Urinary bladder (tissue), 4 donors: ENCODE measurements at places on chromosomes 4 and X.

DNA sequence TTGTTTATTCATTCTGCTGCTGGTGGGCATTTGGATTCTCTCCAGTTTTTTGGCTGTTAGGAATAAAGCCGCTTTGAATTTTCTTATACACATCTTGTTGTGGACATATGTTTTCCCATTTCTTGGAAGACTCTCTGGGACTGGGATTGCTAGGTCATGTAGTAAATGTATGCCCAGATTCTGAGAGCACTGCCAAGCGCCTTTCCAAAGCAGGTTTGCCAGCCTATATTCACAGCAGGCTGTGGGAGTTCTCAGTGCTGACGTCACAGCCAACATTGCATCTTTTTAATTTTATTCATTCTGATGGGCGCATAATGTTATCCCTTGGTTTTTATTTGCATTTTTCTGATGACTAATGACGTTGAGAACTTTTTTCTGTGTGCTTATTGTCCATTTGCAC is 24.1 kb downstream of the TMEM271 start:
- DNase-seq = no peak

GRCh38 chr4:46270986-46271596 is 118.8 kb downstream of the GABRA2 start:
- no peak for DNase-seq

- no peak for DNase-seq
Observed at GRCh38 chr4:174708381-174708780, 120.7 kb downstream of the GLRA3 start.

- DNase-seq = no peak
Observed at GRCh38 chr4:17701138-17701839, 80.1 kb downstream of the FAM184B start.

- no peak for DNase-seq
Observed at GRCh38 chrX:106862972-106863688, 40.0 kb downstream of the RIPPLY1 start.

GRCh38 chr4:98946359-98946758 is 17.4 kb upstream of the EIF4E start:
- no peak for DNase-seq

GRCh38 chr4:16077786-16078185 is 6.0 kb downstream of the PROM1 start:
- no peak for DNase-seq

GRCh38 chr4:45408996-45409395 is 682.6 kb upstream of the GNPDA2 start:
- no peak for DNase-seq

DNA sequence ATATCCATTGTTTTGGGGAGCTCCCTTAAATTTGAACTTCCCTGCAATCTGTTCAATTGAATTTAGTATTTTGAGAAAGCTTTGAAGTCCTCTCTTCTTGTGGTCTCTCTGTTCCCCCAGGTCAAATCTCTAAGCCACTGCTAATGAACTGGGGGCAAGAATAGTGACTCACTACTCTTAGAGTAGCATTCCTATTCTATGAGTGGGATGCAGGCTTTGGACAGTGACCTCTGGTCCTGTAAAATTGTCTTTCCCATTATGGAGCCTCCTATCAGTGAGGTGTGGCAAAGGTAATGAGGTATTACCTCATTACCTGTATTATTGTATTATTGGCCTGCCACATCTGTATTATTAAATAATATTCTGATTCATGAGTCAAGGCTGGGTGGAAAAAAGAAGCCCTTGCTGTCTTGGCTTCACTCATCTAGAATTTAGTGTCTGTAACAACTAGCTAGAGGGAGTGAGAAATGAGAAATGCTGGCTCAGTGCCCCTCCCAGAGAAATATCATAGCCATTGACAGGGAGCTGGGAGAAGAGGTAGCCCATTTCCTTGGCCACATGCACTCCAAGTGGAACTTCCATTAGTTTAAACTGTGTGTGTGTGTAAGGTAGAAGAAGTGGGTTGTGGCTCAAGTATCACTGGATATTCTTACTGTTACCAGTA is 393.9 kb upstream of the CTSO start:
- DNase-seq = no peak

DNA sequence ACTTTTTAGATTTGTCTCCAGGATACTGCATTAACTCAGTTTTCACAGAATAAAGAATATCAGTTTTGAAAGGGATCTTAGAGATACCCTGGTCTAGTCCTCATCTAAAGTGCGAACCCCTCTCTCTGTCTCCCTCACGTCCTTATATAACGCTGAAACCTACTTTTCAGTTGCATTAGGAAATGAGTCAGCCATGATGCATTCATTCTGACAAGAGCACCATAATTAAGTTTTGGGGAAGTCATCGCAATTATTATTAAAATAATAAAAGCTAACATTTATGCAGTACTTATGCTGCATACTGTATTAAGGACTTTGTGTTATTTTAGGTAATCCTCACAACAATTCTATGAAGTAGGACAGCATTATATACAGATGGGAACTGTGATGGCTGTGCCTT is 116.1 kb downstream of the REELD1 start:
- DNase-seq = no peak

- no peak for DNase-seq
Observed at GRCh38 chr4:3030566-3031356, 43.6 kb downstream of the HTT-AS start.

DNA sequence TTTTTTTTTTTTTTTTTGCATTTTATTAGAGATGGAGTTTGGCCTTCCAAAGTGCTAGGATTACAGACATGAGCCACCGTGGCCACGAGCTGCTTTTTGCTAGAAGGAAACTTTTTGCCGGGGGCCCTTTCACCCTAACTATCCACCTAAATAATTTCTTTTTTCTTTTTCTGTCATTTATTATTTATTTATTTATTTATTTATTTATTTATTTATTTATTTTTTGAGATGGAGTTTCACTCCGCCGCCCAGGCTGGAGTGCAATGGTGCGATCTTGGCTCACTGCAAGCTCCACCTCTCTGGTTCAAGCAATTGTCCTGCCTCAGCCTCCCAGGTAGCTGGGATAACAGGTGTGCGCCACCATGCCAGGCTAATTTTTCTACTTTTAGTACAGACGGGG is 303.9 kb downstream of the ASMT start:
- no peak for DNase-seq

DNA sequence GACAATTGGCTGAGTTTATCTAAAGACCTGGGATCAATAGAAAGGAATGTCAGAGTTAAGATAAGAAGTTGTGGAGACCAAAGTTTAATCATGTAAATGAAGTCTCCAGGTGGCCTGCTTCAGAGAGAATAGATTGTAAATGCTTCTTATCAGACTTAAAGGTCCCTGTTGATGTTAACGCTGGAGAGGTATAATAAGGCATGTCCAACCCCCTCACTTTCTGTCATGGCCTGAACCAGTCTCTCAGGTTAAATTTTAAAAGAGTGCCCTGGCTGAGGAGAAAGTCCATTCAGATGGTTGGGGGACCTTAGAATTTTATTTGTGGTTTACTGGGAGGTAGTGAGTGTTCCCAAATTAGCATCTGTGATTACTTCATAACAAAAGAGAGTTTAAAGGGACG is 86.7 kb downstream of the AKAP4 start:
- no peak for DNase-seq

DNA sequence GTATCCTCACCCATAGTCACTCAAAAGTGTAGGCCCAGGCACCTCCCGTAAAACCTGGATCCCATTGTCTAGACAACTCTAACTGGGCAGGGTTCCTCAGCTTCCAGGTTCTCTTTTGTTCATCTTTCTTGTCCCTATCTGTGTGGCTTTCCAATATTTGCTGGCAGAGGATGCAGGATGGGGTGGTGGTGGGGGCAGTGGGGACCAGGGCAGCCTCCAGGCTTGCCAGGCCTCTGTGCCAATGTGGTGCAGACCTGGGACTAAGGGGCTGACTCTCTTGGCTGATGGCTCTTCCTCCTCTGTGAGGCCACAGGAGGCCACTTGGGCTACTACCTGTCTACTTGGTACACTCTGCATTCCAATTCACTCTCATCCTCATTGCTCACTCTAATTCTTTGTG is 76.4 kb downstream of the NBDY start:
- DNase-seq = no peak

DNA sequence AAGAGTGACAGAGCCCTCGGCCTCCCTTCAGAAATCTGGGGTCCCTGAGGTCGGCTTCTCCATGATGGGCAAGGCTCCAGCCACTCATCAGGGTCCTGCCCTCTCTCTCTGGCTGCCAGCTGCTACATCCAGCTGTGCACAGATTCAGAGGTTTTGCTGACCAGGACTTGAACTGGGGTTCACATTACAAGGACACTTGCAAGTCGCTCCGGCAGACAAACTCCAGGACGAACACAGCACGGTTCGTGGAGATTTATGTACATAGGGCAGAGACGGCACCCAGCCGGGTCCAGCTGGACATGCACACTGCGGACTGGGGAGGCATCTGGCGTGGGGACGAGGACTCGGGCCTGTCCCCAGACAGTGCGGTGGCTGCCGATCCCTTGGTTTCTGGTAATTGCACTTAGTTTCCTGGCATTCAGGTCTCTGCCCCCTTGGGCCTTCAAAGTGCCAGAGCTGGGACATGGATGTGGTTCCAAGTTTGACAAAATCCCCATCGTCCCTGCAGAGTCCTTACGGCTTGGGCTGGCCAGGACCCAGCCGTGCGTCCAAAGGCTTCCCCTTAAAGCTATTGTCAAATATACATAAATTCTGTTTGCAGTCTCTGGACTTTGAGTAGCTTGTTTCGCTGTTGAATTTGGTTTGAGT is 6.2 kb upstream of the C4orf50 start:
- DNase-seq = no peak

GRCh38 chr4:12723849-12724447 is 760.2 kb downstream of the RAB28 start:
- no peak for DNase-seq

DNA sequence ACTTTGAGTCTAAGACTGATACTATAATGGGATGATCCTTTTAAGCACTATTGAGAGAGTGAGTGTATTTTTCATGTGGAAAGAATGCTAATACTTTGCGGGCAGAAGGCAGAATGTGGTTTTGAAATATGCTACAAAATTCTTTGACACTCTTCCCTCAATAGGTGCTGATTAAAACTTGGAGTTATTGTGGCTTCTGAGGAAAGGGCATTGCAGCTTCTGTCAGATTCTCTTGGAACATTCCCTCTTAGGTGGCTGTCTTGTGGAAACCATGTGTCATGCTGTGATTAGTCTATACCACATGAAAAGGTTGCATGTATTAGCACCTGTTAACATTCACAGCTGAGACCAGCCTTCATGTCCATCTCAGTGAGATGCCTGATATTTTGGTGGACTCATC is 547.0 kb downstream of the STIM2 start:
- no peak for DNase-seq

GRCh38 chr4:118265312-118266144 is 87.3 kb downstream of the PRSS12 start:
- DNase-seq = no peak

- no peak for DNase-seq
Observed at GRCh38 chr4:109913596-109914241, 1.0 kb downstream of the EGF start.

DNA sequence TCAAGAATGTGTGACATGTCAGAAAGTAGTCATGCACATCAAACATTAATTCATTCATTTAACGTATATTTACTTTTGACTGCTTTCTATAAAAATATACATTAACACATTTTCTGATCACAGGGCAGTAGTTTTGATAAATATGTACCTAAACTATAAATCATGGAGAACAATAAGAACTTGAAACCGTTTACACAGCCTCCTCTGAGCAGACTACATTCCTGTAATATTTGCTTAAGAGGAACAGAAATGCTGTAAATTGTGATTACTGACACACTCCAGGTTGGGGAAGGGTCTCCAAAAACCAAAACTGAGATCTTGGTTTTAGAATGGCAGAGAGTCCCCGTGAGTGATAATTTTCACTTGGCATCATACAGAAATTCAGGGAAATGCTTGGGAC is 120.7 kb upstream of the PPARGC1A start:
- no peak for DNase-seq

DNA sequence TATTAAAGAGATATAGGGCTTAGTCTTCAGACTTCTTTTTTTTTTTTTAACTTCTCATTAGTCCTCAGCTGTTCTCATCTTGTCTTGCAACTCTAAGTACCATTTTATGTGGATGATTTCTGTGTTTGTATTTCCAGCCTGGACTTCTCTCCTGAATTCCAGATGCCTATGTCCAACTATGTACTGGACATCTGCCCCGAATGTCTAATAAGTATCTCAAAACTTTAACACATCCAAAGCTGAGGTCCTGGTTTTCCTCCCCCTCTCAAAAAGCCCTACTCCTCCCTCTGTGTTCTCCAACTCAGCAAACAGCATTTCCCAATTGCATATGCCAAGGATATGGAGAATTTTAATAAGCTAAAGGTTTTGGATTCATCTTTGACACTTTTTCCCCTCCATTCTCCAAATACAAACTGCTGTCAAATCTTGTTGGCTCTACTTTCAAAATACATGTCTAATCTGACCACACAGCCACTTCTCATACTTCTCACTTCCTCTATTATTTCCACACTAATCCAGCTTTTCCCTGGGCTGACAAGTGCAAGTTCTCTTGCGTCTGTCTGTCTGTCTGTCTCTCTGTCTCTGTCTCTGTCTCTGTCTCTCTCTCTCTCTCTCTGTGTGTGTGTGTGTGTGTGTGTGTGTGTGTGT is 79.8 kb downstream of the CLCN5 start:
- no peak for DNase-seq

DNA sequence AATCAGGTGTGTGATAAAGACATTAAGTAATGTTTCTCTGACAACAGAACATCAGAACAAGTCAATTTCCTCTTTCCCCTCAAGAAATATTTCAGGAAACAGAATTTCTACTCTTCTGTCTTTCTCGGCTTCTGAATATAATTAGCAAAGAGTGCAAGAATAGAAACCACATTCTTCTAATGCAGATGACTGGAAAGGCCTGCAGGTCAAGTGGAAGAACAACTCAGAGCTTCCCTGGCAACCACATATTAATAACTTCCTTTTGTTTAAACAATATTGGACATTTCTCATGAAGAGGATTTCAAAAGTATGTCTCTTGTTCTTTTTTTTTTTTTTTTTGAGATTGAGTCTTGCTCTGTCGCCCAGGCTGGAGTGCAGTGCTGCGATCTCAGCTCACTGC is 225.5 kb downstream of the PARM1 start:
- no peak for DNase-seq
